ENCODE measurements at places on chromosomes 1 and 21. TPM values are rescaled to one million over a fixed set of nuclear protein-coding genes. Genes with fewer than 3 reads are reported as not detected.
A peak's percentile ranks its signal among the peaks of the same experiment; 100 is the strongest.

The DCAF8 gene
- 54.8 TPM for total RNA-seq

The CASZ1 gene
- total RNA-seq, result 49.2 TPM

The GBP4 gene
- total RNA-seq, result 25.1 TPM

The RGS13 gene
- not detected for total RNA-seq

The DHRS3 gene
- 38.7 TPM for total RNA-seq

The FCER1G gene
- total RNA-seq, result 12.1 TPM

The INSRR gene
- total RNA-seq, result not detected

The PGLYRP3 gene
- not detected for total RNA-seq

DNA sequence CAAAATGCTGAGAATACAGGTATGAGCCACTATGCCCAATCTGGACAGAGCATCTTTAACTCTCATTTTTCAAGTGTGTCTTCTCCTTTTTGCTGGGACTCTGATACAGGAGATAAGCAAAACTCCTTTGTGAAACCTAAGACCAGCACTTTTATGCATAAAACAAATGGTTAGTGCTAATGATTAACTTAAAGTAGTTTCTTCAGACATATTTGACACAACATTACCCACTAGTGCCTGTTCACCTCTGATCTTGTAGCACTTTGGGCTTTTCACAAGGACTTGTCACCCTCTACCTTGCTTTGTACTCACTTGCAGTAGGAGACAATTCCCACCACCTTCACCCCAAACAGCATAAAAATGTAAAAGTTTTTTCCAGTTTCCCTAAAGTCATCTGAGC lies 216.3 kb downstream of the RGS7 start:
- DNase-seq, result no peak

- peak; percentile 29 for DNase-seq
Observed at GRCh38 chr1:19877821-19878636, 4.2 kb upstream of the OTUD3 start.

- peak; percentile 94 for DNase-seq
Observed at GRCh38 chr1:61453111-61453961, 271.6 kb downstream of the TM2D1 start.

DNA sequence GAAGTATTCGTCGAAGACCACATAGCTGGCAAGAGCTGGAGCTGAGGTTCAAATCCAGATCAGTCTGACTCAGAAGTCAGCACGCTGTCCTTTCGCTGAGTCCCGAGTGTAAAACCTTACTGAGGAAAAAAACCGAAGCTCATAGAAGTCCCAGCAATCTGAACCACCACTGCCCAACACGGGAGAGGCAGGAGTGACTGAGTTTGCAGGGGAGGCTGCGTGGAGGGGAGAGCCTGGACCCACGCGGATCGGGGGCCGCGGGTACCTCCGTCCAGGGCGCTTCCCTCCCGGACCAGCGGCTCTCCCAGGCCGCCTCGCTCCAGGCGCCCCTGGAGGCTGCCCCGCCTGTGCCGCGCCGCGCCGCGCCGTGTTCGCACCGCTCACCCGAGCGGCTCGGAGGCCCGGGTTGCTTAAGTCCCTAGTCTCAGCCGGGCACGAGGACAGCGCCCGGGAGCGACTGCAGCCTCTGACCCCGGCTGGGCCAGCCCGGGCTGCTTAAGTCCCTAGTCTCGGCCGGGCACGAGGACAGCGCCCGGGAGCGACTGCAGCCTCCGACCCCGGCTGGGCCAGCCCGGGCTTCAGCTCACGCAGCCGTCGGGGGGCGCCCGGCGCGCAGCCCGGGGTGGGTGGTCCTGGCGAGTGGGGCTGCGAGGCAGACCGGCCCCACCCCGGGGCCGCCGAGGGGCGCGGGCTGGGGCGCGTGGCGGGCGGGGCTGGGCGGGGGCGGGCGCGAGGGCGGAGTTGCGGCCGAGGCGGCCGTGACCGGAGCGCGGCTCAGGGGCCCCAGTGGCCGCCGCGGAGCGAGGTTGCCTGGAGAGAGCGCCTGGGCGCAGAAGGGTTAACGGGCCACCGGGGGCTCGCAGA lies at the start of gene ADAMTSL4:
Gene ADAMTSL4 (plus strand): TSS at position 777 of the 864 bp plus-strand sequence. CDS start 2,881 bp downstream, outside the sequence.
- peak; percentile 57 for DNase-seq

DNA sequence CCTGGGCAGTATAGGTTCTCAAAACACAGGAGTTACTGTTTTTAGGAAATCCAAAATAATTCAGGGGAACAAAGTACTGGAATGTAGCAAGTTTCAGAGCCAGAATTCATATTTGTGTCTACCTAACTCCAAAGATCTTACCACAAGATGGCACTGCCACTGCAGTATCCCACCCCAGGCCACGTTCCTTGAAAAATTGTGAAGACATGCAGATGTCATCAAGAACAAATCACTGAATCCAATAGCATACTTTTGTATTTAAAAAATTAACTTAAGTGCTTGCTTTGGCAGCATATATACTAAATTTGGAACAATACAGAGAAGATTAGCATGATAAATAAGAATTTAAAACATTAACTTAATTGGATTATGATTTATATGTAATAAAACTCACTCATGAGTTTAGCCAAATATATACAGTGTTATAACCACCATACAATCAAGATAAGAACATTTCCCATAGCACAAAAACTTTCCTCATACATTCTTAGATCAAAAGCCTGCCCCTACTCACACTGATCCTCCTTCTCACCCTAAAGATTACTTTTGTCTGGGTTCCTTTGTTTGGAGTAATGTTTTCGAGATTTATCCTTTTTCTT lies 209.9 kb downstream of the FAF1 start:
- no peak for DNase-seq

GRCh38 chr1:39872698-39873097 lies 10.6 kb downstream of the TRIT1 start:
- no peak for DNase-seq

- DNase-seq, result no peak
Observed at GRCh38 chr1:36834586-36834985, 199.7 kb downstream of the GRIK3 start.

GRCh38 chr1:208848854-208849253 lies 604.7 kb upstream of the PLXNA2 start:
- no peak for DNase-seq

GRCh38 chr21:42289926-42290325 lies 25.3 kb downstream of the TFF3 start:
- DNase-seq, result peak; percentile 24

GRCh38 chr1:71521655-71522264 lies 440.9 kb upstream of the ZRANB2 start:
- no peak for DNase-seq

DNA sequence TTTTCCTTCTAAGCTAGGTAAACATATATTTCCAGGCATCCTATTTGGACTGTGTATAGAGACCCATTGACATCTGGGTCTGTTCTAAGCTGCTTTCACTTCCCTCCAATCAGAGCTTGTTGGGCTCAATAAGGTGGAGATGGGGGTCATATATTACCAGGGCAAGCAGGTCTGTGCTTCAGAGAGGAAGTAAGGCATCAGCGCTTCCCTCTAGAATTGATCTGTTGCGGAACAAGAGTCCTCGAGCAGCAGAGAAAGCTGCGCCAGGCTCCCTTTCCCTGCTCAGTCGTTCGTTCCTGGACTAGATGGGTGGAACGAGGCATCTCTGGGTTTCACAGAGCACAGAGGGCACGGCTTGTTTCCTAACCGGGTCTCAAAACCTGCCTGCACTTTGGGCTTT lies 63.5 kb downstream of the DISC1 start:
- DNase-seq, result no peak

DNA sequence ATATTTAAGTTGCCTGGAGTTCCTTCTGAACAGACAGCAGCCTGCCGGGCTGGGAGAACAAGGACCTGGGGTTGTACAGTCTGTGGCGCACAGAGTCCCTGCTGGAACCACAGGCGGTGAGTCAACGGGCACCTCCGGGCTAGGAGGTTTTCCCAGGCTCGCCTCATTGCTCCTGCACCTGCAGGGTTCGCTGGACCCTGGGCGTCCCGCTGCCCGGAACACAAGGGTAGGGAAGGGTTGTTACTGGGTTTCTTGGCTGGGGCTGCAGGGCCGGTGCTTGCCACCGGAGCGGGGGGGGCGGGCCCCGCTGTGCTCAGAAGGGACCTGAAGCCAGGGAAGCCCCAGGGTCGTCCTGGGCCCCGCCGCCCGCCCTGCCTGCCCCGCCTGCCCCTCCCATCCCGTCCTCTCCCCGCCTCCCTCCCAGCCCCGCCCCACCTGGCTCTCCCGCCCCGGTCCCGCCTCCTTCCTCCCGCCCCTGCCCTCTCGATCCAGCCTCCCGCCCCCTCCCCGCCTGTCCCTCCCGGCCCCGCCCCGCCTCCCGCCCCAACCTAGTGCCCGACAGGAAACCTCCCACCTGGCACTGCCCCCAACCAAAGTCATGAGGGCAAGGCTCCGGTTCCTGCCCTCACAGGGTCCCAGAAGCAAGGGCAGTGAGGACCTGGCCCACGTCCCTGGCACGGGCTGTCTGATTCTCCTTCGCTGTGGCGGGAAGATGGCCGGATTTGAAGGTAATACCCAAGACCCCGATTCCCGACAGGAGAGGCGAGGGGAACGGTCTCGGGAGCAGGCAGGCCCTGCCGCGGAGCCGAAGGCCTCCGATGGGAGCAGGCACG lies 6.8 kb downstream of the JMJD4 start:
- peak; percentile 85 for DNase-seq

- no peak for DNase-seq
Observed at GRCh38 chr21:45339421-45340402, 52.0 kb upstream of the POFUT2 start.

DNA sequence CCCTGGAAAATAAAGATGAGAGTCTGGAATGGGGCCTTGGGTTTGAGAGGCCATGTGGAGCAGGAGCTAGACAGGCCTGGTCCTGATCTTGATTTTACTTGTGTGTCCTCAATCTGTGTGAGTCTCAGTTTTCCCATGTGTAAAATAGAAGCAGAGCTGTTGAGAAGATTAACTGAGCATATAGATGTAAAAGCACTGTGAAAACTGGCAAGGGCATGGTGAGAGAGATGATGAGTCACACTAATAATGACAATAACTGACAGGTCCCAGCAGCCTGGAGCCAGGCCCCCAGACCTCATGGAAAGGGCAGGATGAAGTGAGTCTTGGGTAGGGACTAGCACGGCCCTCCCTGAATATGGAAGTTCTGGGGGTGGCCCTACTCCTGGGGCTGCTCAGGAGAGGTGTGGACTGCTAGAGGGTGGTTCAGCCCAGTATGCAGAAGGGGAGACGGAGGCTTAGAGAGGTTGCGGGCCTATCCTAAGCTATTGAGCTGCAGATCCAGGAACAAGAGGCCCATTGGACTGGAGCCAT lies 2.8 kb upstream of the AHDC1 start:
- DNase-seq, result no peak

DNA sequence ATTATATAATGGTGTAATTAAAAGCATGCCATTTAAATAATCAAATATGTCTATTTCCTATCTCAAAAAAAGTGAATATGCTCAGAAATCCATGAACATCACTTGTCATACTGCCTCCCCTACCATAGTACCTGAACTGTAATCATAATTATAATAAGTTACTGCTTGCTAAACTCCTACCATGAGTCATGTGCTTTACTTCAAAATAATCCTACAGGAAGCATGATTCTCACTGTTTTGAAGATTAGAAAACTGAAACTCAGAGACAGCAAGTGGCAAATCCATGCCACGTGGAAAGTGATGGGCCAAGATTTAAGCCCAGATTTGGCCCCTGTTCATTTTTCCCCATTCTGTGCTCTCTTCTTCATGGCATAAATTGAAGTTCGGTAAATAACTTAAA lies 5.2 kb downstream of the LRRC7 start:
- DNase-seq, result no peak

DNA sequence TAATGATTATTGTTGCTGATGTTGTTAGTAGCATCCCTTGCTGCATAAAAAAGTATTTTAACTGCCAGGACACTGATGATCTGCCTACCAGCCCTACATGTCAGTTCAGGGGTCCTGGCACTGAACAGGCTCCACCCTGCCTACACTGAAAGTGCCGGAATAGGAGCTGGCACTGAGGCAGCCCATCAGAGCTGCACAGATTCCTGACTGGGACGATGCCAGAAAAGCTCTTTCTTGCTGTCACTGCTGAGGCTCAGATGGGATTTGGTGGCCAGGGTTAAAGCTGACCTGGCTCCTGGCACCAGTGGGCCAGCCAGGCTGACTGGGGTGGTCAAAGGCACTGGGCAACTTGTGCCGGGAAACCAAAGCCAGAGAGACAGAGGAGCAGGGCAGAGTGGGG lies 6.2 kb upstream of the DISP3 start:
- DNase-seq, result no peak

DNA sequence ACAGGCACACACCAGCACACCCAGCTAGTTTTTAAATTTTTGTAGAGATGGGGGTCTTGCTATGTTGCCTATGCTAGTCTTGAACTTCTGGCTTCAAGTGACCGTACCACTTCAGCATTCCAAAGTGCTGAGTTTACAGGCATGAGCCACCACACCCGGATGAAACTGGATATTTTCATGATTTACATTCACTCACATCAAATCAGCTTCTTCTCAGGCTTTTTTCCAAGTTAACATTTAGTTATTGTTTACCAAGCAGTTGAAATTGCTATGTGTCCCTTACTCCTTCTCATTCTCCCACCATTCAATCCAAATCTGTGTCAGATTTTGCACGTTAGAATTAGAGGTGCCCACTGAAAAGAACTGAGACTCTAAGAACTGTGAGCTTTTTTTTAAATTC lies 18.4 kb downstream of the RIT1 start:
- no peak for DNase-seq

DNA sequence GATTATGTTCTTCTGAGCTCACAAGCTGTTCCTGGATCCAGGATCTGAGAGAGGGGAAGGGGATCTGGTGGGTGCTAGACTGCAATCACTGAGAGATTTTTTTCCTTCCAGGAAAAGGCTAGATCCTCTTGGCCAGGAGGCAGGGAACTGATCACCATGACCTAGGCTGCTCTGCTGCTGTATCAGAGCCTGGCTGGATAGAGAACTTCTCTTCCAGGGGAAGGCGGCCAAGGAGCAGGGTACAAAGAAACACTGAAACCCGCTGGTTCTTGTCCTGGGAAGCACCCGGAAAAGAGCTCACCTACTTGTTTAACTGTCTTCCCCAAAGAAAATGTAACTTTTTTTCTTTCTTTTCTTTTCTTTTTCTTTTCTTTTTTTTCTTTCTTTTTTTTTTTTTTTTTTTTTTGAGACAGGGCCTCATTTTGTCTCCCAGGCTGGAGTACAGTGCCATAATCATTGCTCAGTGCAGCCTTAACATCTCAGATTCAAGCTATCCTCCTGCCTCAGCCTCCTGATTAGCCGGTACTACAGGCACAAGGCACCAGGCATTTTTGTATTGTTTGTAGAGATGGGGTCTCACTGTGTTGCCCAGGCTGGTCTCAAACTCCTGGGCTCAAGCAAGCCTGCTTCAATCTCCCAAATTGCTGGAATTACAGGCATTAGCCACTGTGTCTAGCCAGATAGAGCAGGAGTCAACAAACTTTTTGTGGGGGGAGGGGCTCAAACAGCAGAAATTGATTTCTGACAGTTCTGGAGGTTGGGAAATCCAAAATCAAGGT lies 12.4 kb upstream of the RPS6KA1 start:
- no peak for DNase-seq

GRCh38 chr1:59107916-59108315 lies 189.0 kb upstream of the FGGY start:
- no peak for DNase-seq

GRCh38 chr1:35882945-35883634 lies at the start of gene AGO1:
AGO1 (plus strand) TSS chr1:35883209; CDS start chr1:35883422, 213 bp downstream.
- peak; percentile 95 for DNase-seq

DNA sequence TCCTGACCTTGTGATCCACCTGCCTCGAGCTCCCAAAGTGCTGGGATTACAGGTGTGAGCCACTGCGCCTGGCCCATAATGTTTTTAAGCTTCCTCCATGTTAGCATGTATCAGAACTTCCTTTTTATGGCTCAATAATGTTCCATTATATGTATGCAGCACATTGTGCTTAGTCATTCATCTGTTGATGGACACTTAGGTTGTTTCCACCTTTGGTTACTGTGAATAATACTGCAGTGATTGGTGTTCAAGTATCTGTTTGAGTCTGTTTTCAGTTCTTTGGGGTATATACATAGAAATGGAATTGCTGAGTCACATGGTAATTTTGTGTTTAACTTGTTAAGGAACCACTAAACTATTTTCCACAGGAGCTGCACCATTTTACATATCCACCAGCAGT lies 17.7 kb downstream of the CMPK1 start:
- DNase-seq, result no peak

Measured in uterus (tissue), 4 donors.